Fibroblast of skin of left quadriceps (primary cell): ENCODE measurements at places on chromosomes 3 and 15.

- no peak for DNase-seq
These were observed 8.1 kb downstream of the ABTB1 start for GRCh38 chr3:127680798-127681221.

DNA sequence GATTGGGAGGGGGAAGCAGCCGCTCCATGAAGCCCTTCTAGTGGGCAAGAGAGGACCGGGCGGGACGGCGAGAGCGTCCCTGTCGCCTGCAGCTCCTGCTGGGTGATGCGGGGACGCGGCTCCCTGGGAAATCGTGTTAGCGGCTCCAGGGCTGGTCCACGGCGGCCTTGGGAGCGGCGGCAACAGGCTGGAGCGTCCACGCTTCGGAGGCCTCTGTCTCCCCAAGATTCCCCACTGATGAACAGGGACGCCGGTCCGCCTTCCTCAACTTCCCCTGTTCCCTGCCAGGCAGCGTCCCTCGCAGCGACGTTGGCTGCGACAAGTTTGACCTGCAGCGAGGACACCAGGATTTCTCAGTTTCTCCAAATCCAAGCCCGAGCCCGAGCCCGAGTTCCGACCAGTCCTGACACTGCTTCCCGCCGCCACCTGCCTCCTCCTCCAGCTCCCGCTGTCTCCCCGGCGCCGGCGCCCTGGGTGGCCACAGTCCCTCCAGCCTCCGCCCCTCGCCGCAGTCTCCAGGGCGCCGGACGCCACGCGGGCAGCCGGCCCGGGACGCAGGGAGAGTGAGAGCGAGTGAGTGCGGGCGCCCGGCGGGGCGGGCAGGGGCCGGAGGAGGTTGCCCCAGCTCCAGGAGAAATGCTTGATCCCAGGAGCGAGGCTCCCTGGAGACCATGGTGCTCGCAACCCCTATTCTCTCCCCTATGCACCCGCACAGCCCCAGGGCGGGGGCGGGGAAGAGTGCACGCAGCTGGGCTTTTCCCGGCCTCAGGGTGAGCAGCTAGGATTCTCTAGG, 78.1 kb upstream of the RNF7 start:
- DNase-seq, result peak; percentile 10

GRCh38 chr3:105166893-105167292, 199.8 kb upstream of the ALCAM start:
- DNase-seq, result peak; percentile 20

- no peak for DNase-seq
These were observed 868 bp downstream of the SATB1 start for GRCh38 chr3:18424213-18424728.

GRCh38 chr3:120909602-120909878, 1.5 kb downstream of the STXBP5L start:
- no peak for DNase-seq

- no peak for DNase-seq
These were observed 181.8 kb upstream of the TBL1XR1 start for GRCh38 chr3:177379045-177379444.

- DNase-seq, result no peak
These were observed 108.9 kb downstream of the EDEM1 start for GRCh38 chr3:5296362-5296761.

- no peak for DNase-seq
These were observed 37.0 kb upstream of the LMCD1 start for GRCh38 chr3:8464668-8465067.

DNA sequence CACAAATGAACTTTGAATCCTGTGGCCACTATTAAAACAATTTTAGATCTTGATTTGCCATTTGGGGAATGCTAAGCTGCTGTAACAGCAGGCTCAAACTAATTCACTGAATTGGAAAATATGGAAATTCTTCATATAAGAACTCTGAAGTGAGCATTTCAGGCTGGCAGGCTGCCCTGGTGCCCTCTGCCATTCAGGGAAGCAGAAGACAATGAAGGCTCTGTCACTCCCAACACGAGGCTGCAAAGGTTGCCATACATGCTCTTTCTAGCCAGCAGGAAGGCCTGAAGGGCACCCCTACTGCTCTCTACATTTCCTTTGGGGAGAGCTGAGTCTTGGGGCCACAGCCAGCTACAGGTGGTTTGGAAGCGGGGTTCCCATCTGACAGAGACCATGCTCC, 88.0 kb downstream of the GABRG3 start:
- no peak for DNase-seq

- no peak for DNase-seq
These were observed 85.8 kb downstream of the FAM174B start for GRCh38 chr15:92569778-92570177.

DNA sequence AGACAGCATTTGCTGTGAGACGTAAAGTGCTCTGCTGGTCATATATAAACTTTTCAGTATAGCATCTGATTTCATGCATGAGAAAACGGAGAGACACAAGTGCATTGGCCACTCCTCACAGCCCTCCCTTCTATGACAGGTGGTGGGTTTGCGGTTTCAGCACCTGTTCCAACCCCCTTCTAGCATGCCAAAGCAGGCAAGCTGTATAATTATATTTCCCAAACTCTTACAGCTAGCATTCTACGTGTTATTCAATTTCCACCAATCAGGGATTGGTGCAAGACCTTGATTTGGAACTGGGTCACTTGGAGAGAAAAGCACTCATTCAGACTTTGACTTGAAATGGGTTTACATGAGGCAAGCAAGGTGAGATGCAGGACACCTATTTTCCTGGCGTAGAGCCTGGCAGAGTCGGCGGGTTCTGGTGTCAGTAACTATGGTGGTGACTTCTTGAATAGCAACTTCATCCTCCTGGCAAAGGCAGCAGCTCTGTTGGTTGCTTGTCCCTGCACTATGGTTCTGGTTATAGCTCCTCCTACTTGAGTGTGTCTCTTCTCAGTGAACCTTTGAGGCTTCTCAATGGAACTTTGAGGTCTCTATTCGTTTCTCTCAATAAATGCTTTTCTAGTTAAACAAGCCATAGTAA, 356.5 kb downstream of the TBL1XR1 start:
- DNase-seq, result no peak

DNA sequence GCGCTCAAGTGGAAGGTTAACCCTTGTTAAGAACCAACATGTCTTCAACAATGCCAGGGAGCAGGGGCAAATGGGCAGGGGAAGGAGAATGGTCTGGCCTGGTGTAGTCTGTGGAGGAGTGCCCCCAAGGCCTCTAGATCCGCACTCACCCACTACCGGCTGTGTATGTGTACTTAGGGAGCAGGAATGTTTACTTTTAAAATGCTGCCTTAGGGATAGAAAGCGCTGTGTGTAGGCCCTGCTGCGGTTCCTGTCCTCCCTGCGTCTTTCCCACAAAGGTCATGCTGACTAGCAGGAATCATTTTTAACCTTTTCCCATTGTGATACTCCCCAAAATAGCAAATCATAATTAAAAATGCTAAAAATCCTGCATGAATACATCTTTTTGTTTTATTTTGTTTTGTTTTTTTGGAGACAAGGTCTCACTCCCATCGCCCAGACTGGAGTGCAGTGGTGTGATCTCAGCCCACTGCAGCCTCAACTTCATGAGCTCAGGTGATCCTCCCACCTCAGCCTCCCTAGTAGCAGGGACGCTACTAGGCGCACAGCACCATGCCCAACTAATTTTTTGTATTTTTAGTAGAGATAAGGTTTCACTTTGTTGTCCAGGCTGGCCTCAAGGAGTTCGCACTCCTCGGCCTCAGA, 35.9 kb upstream of the CEMIP start:
- no peak for DNase-seq

GRCh38 chr15:89299896-89300295, 34.7 kb downstream of the POLG start:
- DNase-seq, result no peak

DNA sequence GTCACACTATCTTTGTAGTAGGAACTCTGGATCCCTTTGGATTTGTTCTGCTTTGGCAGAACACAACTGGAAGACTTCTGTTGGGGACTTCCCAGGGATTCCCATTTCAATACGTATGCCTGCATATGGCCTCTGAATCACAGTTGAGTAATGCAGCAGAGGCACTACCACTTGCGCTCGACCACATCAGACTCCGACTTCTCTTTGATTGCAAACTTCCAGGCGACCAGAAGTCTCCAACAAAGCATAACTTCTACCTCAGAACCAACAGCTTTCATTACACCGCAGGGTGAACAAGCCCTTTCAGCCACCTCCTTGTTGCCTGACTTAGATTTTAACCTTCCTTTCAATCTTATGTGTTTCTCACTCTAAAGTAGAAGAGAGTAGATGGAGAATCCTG, 924.4 kb downstream of the IGSF11 start:
- no peak for DNase-seq

DNA sequence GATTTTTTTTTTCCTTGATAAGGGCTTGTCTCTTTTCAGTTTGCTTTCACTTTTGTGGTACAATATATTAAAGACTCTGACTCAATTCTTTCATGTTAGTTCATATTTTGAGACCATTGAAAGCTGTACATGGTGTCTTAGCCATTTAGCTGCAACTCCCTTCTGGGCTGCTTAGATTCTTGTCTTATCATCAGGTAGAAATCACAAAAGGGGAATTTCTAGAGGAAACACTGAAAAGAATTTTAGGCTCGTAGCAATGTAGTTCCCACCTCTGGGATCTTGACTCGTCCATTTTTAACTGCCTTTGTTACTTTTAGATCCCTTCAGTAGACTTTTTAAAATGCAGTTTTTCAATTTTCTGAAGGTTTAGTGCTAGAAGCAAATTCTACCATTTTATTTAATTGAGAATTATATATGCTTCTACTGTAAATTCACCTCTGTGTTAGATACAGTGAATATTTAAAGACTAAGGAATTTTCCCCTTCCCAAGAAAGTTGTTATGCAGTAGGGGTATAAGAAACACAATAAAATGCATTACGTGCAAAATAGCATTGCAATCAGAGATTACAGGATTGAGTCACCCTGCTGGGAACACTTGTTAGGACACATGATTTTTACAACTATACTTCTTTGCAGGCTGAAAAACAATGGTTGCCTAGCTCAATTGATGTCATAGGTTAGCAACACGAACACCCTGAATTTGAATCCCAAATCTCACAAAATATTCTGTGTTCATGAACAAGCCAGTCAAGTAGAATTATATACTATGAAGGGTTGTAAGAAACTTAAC, 772.7 kb downstream of the PDCD6IP start:
- no peak for DNase-seq

GRCh38 chr3:36900474-36901443, 44.1 kb downstream of the TRANK1 start:
- no peak for DNase-seq

- DNase-seq, result no peak
These were observed 997.9 kb upstream of the ALCAM start for GRCh38 chr3:104368760-104369159.

DNA sequence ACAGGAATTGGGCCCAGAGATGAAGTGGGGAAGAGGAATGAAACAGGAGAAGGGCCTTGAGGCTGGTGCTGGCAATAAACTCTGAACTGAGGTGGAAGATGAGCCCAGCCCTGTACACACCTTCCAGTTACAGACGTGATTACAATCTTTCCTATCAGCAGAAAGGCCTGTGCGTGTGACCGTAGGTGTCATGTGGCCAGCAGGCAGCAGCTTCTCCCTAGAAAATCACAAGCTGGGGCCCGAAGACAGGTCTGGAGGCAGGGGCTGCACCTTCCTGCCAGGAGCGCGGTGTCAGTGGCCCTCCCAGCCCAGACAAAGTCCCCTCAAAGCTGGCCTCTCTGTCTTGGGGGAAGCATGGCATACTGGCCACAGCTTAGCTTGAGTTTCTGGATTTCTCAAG, 16.7 kb upstream of the PIGZ start:
- no peak for DNase-seq

- DNase-seq, result no peak
These were observed 38.7 kb downstream of the C2CD4B start for GRCh38 chr15:62126364-62126763.

DNA sequence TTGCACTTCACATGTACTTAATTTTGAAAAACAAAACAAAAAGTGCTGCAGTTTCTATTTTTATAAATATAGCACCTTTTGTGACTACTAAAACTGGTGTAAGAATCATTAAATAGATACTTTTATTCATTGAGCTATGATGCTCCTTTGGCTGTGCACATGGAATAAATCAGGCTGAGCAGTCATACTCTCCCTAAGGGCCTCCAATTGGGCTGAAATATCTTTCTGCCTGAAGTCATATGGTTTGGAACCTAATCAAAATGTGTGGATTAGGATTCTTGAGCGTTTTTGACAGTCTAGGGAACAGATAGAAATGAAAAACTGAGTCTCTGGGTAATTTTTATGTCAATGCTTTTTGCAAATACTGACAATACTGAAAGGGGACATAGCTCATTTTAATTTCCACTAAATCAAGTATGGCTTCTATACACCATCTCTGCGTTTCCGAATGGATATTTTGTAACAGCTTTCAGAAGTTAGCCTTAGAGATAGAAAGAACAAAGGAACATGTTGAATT, 392.2 kb upstream of the ROBO1 start:
- peak; percentile 15 for DNase-seq

DNA sequence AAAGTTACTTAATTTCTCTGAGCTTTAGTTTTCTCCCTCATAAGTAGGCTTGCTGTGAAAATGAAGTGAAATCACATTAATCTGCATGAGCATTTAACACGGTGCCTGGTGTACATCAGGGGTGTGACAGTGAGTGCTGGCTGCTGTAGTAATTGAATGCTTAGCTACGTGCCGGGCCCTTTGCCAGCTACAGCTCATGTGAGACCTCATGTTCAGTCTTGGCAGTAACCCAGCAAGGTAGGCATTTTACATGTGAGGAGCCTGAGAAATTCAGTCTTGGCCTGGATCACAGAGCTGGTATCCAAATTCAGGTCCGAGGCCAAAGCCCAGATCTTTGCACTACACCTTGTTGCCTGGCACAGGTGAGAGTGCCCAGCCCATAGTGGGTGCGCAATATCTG, 9.1 kb downstream of the GHRL start:
- no peak for DNase-seq

GRCh38 chr3:188335656-188336055, 181.7 kb downstream of the LPP start:
- DNase-seq, result no peak

DNA sequence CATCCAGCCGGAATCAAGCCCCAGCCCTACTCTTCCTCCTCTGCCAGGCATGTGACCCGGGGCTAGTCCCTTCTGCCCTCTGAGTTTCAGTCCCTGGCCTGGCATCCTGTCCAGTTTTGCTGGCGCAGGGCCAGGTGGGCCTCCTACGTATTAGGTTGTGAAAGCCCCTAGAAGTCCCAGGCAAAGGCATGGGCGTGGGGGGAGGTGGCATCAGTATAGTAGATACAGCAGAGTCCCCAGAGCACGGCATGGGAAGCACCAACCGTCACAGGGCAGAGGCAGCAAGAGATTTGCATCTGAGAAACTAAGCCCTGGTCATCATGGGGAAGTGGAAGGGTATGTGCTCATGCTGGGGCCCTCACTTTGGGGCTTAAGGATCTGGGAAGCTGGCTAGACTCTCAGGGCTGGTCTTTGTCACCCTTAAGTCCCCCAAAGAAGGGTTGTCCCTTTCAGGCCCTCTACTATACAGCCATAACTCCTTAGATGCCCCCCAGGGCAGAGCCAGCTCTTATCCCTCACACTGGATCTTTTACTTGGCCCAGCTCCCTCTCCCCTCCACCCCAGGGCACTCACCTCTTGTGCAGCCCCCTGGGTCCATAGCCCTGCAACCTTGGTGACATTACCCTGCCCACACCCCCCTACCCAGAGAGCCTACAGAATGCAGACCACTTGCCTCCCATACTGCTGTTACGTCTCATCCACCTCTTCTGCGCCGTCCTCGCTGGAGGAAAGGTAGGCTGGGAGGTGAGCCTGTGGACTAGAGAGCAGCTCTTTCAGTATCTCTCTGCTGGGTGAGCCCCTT, 11.3 kb downstream of the NBEAL2 start:
- no peak for DNase-seq
